Posterior cingulate gyrus (tissue), 11 donors: ENCODE measurements at places on chromosomes 7 and 10.

DNA sequence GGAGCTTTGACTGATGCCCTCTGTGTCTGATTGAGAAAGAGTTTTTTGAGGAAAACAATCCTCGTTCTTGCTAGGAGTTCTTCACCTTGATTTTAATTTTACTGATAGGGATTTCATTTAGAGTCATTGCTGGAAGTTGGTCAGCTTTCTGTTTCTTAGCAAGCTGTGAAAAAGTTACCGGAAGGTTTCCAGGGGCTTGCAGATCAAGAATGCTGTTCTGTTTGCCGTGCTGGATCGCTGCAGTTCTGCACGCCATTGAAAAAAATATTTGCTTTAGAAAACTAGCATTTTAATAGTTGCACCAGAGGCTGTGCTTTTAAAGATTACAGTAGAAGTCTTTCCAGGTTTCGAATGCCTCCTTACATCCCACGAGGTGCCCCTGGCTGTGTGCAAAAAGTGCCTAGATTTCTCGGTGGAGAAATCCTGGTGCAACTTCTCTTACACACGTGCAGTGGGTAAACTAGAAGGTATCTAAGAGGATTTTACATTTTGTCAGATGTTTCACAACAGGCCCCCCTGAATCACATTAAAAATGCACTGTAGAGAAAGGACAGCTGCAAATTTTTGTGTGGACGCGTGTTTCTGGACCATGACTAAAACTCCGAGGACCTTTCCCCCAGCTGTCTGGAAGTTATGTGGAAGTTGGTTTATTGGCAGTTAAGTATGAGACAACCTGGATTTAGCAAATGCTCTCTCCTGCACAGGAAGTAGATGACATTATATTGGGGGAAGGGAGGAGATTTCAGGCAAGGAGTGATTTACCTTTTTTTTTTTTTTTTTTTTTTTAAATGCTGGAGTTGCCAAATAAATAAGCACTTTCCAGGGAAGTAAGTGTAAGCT, 5.8 kb downstream of the TCF7L2 start:
- DNase-seq, result no peak

- no peak for DNase-seq
Measured at GRCh38 chr10:7538970-7539654, 127.7 kb downstream of the ITIH5 start.

- DNase-seq, result no peak
Measured at GRCh38 chr10:85454386-85454785, 912.2 kb downstream of the GRID1 start.

DNA sequence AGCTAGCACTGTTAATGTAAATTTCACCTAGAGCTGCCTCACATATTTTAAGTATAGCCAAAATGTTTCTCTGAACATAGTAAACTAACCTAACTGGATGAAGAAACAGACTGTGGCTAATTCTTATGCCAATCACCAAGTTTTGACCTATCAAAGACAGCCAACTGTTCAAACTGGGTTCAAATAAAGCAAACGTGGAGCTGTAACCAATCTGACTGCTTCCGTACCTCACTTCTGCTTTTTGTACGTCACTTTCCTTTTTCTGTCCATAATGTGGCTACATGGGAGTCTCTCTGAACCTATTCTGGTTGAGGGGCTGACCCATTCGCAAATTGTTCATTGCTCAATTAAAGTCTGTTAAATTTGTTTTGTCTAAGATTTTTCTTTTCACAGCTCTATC, 66.3 kb upstream of the ETV1 start:
- no peak for DNase-seq

- DNase-seq, result no peak
Measured at GRCh38 chr10:88245974-88246511, 337.1 kb downstream of the RNLS start.

- no peak for DNase-seq
Measured at GRCh38 chr10:1043532-1043995, 5.4 kb downstream of the IDI1 start.

DNA sequence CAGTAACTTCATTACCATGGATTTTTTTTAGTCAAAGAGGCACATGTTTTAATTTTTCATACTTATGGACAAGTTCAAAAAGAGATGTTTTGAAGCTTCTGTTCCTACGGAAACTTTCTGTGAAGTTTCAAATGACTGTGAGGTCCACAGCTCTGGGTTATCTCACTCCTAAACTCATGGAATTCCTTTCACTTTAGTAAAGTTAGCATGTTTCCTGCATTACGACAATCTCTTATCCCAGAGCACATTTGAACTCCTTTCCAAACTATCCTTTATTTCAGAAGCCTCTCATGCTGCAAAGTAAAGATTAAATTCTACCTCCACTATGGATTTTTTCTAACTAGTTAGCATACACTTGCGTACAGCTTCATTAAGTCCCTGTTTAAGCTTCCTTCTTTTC, 15.3 kb upstream of the ADD3 start:
- no peak for DNase-seq

GRCh38 chr10:42962902-42963231, 114.0 kb upstream of the RET start:
- DNase-seq, result no peak

GRCh38 chr10:116239229-116239628, 33.8 kb downstream of the GFRA1 start:
- no peak for DNase-seq

DNA sequence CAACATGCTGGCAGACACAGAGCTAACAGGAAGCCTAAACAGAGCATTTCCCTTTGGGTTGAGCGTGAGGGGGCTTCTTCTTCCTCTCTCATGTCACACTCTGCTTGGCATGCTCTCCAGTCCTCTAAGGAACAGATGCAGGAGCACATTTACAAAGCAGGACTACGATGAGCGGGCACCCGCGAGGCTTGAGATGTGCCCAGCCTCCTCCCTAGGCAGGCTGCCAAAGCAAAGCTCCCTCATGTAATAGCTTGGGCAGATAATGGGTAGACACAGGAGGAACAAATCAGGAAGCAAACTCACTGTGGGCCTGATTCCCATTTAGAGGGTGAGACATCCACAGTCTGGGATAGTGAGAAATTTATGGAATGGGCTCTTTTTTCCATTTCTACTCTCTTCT, 519.1 kb downstream of the NRG3 start:
- peak; percentile 95 for DNase-seq

GRCh38 chr10:88991161-88991898, 732 bp downstream of the FAS start:
- DNase-seq, result peak; percentile 75

DNA sequence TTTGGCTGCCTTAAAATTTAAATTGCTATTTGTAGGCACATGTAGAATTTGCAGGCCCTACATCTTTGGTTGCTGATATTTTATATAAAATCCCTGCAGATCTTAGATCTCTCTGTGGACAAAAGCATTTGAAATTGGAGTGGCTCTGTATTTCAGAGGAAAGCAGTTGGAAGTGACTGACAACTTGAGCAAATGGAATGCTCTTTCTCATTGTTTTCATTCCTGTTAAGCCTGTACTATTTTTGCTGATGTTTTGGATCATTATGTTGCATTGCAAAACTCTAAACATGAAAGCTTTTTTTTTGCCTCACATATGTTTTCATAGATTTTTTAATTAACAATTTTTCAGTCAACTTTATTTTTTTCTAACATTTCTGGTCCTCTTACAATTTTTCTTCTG, 251.2 kb upstream of the MDFIC start:
- no peak for DNase-seq

GRCh38 chr10:73206385-73206784, 38.5 kb downstream of the FAM149B1 start:
- no peak for DNase-seq

GRCh38 chr7:151275813-151276577, 27.5 kb upstream of the SMARCD3 start:
- no peak for DNase-seq

DNA sequence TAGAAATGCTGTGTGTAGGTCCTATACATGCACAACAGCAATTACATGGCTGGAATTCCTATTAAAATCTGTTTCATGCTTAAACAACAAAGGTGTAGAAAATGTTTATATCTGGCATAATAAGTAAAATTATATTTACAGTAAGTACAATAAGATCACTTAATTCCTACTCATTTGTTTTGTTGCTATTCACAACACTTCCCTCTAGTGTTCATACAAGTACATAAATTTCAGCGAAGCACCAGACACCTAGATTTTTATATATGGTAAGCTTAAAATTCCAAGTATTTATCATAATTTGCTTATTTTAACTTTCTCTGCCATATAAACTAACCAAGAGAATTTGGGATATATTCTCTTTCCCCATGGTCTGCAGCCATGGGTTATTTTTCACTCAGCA, 51.8 kb upstream of the ANK3 start:
- no peak for DNase-seq

- no peak for DNase-seq
Measured at GRCh38 chr7:130960208-130960988, 226.4 kb upstream of the KLF14 start.

DNA sequence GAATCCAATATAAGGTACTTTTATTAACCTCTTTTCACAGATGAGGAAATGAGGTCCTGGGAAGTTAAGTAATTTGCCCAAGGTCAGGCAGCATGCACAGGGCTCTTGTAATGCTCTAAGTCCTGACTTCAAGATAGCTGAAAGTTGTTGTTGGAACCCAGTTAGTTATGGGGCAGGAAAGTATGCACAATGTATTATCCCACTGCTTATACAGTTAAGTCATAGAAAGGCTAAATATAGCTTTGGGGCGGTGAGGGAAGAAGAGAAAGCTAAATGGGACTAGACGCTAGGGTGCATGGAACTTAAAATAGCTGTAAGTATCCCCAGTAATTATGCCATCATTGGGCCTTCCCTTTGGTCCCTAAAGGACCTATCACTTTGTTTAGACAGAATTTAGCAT, 9.2 kb downstream of the GLCCI1 start:
- no peak for DNase-seq

- DNase-seq, result no peak
Measured at GRCh38 chr10:17793823-17794644, 15.1 kb upstream of the MRC1 start.
